ENCODE measurements at places on chromosomes 13 and 19. TPM values are rescaled to one million over a fixed set of nuclear protein-coding genes. Genes with fewer than 3 reads are reported as not detected.

- DNase-seq: no peak
Observed at GRCh38 chr19:45969676-45970075, 4.0 kb downstream of the NOVA2 start.

- peak; percentile 38 for DNase-seq
Observed at GRCh38 chr19:52428937-52429336, at the start of gene ZNF534. Gene ZNF534, plus strand, starts transcription at chr19:52429148. Its CDS starts 2,327 bp downstream, at chr19:52431475.

DNA sequence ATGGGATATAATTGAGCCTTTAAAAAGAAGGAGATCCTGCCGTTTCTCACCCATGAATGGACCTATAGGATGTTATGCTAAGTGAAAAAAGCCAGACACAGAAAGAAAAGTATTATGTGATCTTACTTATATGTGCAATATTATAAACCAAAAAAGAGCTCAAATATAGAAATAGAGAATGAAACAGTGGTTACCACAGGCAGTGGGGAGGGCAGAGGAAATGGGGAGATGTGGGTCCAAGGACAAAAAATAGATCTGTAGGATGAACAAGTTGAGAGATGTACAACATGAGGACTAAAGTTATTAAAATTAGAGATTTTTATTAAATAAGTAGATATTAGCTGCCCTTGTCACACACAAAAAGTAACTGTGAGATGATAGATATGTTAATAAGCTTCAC is 29.1 kb downstream of the TDRD3 start:
- no peak for DNase-seq

DNA sequence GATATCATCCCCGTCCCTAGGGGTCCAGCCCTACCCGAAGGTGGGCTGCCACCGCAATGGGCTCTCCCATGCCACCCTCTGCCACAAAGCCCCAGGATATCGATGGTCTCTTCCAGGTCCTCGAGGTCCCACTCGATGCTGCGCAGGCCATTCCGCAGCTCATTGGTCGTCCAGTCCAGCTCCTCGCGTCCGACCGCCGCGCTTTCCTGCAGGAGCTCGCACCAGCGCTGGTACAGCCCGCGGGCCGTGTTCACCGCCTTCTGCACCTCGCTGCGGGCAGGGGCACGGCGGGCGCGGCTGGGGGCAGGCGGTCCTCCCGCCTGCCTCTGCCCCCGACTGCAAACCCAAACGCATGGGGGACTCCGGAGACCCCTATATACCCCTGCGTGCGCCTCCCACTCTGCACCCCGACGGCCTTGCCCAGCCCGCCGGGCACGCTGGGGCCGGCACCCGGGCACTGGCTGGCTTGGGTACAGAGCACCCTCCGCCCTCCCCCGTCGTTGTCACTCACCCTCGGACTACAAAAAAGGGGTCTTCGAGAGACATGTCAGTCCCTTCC is 468 bp downstream of the STX10 start:
- peak; percentile 51 for DNase-seq

DNA sequence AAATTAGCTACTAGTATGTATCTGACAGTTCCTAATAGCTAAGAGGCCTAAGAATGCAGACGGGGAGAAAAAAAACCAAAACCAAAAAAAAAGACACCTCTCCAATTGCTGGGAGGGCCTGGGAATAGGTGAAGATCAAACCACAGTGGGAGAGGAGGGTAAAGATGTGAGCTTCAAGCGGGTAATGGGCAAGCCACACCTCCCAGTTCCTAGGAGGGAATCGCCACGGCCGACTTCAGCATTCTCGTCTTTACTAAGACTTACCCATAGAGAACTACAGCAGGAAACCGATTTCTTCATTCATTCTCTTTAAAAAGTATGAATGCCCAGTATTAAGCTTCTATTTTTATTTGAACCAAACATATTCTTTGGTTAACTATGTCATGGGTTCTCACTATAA is 5.6 kb upstream of the EEF1AKMT1 start:
- no peak for DNase-seq

The GTF2F1 gene
- 71.7 TPM for total RNA-seq

The FUT6 gene
- not detected for total RNA-seq

The APOC4 gene
- total RNA-seq: not detected

The GRK1 gene
- total RNA-seq: not detected

The CYP2S1 gene
- total RNA-seq: 1.9 TPM

The CACNG6 gene
- not detected for total RNA-seq

The CYP4F12 gene
- not detected for total RNA-seq

Data from K562 (cell line).